ENCODE measurements at places on chromosomes 13 and 19.

- DNase-seq, result no peak
Measured at GRCh38 chr19:9936326-9937000, at the start of gene OLFM2. Gene OLFM2, minus strand, starts transcription at chr19:9936515. Its CDS starts 149 bp downstream, at chr19:9936366.

DNA sequence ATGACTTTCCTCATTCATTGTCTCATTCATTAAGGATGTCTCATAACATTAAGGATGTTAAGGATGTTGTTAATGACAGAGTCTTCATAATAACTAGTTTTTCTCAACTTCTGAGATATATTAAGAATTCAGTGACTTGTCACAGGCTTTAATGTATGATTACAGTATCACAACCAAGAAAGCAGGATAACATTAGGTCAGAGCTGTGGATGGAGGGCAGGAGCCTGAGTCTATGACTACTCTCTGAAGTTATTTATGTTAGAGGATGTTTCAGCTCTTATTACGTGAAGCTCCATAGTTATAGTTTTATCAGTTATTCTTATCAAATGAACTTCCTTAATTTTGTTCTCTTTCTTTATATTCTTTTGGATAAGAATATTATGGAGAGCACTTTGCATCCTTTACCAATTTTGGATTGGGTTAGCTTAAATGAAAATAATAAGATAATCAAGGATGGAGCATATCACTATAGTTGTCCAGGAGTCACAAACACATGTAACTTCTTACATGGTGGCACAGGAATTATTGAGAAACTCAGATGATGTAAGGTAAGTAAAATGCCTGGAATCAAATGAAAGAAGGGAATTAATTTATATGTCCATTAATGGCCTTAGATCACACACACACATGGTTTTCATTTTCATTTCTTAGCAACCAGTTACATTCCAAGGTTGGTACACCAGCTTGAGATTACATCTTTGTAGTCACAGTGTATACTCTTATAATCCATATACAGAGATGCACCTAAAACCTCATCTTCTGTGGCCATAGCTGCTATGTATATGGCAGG is 57.0 kb downstream of the SLC10A2 start:
- DNase-seq, result no peak

- DNase-seq, result no peak
Measured at GRCh38 chr13:23510979-23511735, 59.1 kb upstream of the TNFRSF19 start.

DNA sequence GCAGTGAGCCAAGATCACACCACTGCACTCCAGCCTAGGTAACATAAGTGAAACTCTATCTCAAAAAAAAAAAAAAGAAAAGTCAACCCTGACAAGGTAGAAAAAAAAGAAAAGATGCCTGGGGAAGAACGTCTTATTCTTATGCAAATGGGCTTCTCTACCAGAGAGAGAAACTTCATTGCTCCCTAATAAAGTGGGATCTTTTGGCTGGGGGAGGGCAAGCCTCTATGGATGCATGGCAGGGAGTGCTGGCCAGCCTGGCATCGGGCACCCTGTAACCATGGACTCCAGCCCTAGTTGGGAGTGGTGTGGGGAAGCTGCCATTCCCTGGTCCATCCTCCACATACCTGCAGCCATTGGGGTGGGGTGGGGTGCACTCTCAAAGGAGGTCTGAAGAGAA is 30.7 kb upstream of the ZNF728 start:
- no peak for DNase-seq

DNA sequence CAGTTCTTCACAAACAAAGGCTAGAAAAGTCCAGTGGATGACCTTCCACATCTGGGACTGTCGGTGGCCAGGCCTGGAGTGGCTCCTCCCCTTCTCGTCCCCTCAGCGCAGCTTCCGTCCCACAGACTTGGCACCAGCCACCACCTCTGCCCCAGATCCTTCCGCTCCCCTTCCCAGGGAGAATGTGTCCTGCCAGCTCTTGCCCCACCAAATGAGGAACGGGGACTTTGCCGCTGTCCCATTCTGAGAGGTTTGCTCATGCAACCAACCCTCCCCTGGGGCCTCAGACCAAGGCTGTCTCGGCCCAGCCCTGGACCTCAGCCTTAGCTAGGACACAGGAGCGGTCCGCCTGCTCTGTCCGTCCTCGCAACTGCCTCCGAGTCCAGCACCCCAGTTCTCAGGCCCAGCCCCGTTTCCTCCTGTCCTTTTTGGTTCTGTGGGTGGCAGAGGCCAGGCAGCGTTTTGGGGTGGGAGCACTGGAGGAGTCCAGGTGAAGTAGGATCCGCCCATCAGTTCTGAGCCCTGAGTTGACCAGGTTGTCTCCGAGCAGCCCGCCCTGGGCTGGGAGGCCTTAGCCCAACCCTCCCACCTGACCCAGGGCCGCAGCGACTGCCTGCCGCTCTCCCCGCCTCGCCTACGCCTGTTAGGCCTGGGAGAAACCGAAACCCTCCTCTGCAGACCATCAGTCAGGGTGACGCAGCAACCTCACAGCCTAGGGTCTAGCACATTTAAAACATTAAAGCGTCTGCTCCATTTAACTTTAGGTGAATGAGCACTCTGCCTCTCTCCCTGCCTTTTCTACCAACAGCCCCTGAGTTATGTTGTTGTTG is 284.3 kb downstream of the FOXO1 start:
- DNase-seq, result no peak
